NCI-H2227 treated with DMSO at 0.1 percent for 48 hours (cell line): ENCODE measurements at places on chromosomes 7 and 10.
A peak's percentile ranks its signal among the peaks of the same experiment; 100 is the strongest.

- DNase-seq = no peak
Measured at GRCh38 chr7:83934118-83934734, 260.4 kb downstream of the SEMA3A start.

DNA sequence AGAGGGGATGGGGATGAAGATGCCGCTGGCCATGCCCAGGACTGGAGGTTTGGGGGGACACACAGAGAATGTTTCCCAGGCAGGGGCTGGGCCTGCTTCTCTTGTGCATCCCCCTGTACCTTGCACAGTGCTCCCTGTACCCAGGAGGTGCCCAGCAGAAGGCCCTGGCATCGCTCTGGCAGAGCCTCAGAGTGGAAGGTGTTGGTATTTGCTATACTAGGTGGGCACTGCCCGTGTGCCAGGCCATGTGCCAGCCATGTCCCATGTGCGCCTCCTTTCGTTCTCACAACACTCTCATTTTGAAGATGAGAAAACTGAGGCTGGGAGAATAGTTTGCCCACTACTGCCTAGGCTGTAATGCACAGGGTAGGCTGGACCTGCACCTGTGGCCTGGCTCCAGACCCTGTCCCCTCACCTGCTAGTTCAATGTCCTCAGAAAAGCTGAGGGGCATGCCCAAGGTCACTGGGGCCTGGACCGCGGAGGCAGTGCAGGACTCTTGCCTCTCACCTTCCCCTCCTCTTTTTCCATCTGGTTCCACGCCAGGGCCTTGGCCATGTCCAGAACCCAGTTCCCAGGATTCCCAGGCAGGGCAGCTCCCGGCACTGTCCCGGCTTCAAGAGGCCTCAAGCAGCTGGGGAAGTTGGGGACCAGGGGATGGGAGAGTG, 64.7 kb downstream of the GOLGA7B start:
- DNase-seq = no peak

DNA sequence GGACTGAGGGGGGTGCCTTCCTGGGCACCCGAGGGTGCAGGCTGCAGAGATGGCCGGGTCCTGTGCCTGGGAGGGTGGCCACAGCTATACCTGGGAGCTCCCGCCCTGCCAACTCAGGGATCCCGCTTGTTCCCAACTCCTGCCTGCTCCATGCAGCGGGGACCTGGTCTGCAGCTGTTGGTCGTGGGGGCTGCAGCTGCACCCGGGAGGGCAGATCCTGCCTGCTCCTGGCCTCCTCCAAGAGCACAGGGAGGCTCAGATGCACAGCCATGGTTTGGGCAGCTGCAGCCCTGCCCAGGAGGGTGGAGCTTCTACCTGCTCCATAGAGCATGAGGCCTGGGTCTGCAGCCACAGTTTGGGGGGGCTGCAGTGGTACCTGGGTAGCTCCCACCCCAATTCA, 13.3 kb upstream of the TCTN3 start:
- DNase-seq = no peak

GRCh38 chr7:11642841-11643240, 189.2 kb downstream of the THSD7A start:
- DNase-seq = no peak

DNA sequence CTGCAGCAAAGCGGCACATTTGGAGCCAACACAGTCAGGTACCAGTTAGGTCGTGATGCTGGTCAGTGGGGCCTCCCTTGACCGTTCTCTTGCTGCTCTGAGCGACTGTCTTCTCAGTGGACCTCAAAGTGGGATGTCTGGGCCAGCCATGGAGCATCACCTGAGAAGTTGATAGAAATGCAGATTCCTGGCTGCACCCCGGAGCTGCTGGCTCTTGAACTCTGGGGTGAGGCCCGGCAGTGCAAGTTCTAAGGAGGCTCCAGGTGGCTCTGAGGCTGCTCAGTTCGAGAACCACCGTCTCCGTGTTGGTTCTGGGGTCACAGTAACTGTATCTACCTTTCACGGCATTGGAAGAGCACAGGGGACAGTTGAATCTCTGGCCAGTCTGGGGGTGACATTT, 147.5 kb downstream of the WDR37 start:
- no peak for DNase-seq

DNA sequence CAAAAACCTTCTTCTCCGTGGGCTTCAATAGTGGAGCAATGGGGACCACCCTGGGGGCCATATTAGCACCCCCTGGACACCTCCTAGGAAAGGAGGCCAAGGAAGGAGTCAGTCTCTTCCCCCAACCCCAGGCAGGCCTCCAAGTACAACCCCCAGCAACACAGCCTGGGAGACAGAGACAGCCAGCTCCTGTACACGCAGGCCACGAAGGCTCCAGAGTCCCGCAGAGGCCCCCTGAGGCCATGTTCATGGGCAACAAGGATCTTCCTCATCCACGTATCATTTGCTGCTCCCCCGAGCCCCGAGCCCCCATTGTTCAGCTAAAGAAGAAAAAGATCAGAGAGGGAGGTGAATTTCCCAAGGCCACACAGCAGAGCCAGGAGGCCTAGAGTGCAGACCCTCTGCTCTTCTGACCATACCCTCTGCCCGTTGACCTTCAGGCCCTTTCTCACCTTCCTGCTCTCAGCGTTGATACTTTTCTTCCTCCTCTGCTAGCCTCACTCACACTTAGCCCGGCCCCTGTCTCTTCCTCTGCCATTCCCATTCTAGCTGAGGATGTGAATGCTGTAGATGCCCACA, 35.9 kb upstream of the MYL10 start:
- no peak for DNase-seq

DNA sequence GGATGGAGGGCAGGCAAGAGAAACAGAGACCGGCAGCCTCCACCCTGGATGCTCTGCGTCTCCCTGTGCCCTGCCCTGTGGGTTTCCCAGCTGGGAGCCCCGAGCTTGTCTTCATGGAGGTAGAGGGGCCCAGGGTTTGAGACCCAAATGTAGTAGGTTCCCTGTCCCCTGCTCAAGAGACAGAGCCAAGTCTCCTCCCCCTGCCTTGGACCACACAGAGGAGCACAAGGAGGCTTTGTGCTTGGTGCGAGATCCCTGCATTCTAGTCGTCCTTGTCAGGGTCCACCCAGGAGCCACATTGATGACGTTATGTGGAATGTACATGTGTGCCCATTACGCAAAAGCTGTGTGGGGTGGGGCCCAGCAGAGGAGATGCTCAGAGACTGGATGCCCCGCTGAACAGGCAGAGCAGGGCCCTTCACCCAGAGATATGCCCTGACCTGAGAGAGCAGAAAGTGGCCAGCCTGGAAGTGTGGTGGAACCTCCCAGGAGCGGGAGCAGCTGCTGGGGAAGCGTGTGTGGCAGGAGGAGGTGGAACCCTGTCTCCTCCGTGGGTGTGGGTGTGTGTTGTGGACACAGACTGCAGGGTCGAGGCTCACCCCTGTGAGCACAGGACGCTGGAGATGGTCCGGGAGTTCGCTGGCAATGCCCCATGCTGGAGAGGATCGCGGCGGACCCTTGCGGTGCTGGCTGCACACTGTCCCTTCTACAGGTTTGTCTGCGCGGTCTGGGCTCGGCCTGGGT, 39.3 kb downstream of the VWA2 start:
- no peak for DNase-seq

DNA sequence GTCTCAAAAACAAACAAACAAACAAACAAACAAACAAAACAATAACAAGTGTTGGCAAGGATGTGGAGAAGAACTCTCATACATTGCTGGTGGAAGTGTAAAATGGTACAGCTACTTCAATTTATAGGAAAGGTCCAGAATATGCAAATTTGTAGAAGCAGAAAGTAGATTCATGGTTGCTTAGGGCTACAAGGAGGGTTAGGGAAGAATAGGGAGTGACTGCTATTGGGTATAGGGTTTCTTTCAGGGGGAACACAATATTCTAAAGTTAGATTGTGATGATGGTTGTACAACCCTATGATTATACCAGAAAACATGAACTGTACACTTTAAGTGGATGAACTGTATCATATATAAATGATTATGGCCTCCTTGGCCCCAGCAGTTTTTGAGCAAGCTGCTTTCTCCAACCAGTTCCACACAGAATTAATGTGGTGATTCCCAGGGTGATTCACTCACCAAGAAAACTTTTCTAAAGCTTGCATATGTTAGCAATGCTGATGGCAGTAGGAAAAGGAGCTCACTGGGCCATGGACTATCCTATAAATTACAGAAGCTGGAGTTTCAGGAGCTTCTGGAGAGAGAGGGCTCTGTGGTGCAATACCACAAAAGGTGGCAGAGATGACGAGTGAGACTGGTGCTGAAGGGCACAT, 52.8 kb upstream of the KCNIP2 start:
- no peak for DNase-seq

DNA sequence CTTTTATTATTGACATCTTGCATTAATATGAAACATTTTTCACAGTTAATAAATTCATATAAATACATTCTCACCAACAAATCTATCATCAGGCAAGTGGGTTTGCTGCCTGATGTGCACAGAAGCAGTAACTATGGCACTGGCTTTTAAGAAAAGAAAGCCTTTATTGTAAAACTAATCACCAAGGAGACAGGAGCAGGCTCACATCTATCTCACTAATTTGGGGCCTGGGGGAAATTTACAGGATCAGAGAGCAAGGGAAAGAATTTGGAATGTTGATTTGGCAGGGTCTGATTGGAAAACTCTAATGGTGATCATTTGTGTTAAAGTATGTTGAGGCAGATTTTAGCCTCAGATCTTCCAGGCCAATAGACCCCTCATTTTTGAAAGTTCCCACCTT, 605.7 kb downstream of the POM121L12 start:
- DNase-seq = no peak

- no peak for DNase-seq
Measured at GRCh38 chr7:29304756-29305155, 110.2 kb downstream of the CHN2 start.

DNA sequence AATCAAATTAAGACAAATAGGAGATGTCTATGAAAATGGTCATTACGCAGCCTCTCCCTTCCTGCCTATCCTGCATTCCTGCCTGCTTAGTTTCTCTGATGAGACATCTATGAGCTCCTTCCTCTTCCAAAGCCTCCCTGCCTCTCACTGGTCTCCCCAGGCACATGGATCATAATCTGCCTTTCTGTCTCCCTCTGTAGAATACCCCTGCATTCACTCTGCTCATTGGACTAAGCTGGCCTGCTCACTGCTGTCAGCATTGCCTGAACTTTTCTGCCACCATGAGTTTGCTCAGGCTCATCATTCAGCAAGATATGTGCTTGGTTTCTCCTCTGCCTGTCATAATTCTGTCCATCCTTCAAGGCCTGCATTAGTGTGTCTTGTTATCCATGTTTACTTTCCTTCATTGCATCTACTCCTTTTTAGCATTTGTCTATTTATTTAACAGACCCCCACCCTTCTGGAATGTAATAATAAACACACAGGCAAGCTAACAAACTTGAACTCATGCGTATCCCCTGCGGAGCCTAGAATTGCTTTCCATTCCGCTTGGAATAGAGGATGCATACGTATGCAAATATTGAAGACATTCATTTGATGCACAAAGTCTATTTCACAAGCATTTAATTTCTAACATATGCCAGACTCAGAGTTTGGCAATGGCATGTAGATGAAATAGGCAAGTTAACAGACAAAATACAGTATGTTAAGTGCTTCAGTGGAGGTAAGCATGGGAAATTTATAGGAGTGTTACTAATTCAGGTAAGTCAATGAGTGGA, 88.3 kb downstream of the PTPRZ1 start:
- DNase-seq = no peak

DNA sequence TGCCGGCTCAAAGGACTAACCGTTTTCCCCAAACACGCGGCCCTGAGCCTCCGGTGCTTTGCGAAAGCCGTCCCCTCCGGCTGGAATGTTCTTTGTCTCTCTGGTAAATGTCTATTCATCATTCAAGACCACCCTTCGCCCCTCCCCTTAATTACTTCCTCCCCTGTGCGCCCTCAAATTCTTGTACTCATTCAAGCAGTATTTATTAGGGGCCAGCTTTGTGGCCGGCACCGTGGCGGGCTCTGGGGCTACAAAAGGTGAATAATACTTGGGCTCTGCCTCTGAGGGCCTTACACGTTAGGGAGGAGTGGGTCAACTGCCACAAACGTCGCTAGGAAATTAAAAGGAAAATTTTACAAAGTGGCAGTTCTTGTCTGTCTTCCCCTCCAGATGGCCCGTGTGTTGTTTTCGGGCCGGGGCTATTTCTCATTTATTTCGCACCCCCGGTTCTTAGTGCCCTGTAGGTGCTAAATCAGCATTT, 1.5 kb upstream of the MEST start:
- DNase-seq = peak; percentile 49

- no peak for DNase-seq
Measured at GRCh38 chr10:99450156-99450555, 19.7 kb upstream of the GOT1 start.

GRCh38 chr7:36349626-36350025, 40.0 kb upstream of the ANLN start:
- DNase-seq = no peak

GRCh38 chr10:109875828-109876821, 47.2 kb downstream of the XPNPEP1 start:
- no peak for DNase-seq

DNA sequence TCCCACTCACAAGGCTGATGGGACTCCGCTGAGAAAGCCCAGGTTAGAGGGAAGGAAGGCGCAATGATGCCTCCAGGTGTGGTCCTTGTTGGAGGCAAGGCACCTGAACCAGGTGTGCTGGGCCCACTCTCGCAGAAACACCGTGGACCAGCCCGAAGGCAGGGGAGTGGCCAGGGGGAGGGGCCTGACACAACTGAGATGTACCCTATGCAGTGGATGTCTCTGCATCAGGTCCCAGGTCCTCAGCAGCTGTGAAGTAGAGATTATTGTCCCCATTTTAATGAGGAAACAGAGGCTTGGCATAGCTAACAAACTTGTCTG, 32.0 kb downstream of the GBX1 start:
- DNase-seq = no peak

DNA sequence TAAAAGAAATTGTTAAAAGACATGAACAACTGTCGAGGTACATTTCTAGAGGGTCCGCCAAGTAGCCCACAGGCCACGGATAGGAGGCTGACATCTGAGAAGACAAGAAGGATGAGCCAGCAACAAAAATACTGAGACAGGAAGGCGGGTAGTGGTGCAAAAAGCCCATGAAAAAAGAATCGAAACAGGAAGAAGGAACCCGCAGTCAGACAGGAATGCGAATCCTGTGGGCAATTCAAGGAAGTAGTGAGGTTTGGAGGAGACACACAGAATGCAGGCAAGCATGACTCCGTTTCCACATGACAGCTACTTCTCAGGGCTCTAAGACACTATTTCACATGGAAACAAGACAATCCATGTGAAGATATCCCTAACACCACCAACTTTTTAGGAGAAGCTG, 125.2 kb downstream of the DOCK4 start:
- DNase-seq = no peak

GRCh38 chr7:131721660-131722059, 165.2 kb upstream of the PODXL start:
- no peak for DNase-seq

DNA sequence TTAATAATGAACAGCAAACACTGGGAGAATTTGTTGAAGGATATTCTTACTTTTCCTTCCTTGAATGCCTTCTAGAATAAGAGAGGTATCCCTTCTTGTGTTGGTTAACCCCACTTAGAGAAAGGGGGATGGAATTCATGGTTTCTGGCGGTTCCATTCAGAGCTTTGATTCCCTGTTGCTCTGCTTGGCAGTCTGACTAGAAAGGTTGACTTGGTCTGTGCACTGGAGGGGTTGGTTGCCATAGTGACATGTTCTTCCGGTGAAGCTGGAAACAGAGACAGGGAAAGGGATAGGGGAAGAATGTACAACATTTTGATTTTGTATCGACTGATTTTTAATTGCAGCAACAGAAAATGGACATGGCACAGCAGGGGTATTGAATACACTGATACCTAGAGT, 2.5 kb downstream of the TMEM178B start:
- peak; percentile 72 for DNase-seq

GRCh38 chr7:84705706-84706105, 481.1 kb downstream of the SEMA3D start:
- DNase-seq = no peak

- no peak for DNase-seq
Measured at GRCh38 chr10:35020481-35020880, 69.7 kb downstream of the CUL2 start.
